NAMALWA (cell line): ENCODE measurements at places on chromosomes 6 and 20.

DNA sequence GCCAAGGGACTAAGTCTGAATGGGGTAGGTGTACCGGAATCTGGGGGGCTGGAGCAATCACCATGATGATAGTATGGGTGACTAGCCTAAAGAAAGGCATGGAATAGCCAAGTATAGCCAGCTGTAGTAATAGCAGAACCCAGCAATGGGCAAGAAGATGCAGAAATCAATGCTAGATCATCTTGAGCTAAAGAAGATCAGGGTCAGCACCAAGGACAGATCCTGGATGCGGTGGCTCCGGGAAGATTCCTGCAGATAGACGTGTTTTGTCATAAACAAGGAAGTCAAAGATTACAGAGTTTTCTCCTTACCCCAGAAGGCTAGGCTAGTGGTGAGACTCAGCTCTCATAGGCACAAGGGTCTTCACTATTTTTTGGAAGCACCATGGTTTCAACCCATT is 561.6 kb upstream of the CHD6 start:
- no peak for DNase-seq

DNA sequence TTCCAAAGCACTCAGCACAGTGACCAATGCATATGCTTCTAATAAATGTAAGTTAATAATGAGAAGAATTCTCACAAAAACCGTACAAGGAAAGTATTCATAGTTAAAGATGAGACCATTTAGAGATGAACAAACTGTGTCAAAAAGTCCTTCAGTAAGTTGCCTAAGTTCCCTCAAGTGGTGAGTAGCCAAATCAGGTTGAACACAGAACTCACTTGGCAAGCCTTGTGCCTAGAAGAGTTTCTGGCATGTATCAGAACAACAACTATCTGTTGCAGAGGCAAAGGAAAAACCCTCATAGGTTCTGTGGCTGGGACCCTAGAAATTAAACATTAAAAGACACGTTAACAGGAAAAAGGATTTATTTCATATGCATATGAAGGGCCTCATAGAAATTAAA is 129.6 kb upstream of the DOK5 start:
- DNase-seq: no peak

DNA sequence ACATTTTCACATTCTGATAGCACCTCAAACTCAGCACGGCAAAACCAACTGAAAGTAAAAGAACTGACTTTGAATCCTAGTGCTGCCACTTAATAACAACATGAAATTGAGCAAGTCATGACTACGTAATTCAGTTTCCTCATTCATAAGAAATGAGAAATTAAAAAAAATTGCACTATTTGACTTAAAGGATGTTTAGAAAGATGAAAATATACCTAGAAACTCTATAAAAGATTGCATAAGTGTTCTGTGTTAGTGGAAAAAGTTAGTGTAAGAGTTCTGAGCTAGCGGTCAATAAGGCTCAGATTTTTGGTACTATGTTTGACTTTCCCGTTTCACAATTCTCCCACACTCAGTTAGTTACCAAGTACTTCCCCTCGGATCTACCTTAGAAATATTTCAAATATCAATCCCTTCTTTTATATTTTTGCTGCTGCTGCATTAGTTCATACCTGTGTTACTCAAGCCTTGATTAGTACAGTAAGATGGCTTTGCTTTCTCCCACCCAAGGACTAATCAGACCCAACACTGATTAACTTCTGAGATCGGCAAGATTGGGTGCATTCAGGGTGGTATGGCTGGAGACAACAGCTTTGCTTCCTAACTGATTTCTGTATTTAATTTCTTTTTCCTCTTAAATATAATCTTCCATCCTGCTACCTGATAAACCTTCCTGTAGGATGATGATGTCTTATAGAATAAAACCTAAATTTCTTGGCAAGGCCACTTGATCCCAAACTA is 25.9 kb downstream of the ECHDC1 start:
- no peak for DNase-seq

DNA sequence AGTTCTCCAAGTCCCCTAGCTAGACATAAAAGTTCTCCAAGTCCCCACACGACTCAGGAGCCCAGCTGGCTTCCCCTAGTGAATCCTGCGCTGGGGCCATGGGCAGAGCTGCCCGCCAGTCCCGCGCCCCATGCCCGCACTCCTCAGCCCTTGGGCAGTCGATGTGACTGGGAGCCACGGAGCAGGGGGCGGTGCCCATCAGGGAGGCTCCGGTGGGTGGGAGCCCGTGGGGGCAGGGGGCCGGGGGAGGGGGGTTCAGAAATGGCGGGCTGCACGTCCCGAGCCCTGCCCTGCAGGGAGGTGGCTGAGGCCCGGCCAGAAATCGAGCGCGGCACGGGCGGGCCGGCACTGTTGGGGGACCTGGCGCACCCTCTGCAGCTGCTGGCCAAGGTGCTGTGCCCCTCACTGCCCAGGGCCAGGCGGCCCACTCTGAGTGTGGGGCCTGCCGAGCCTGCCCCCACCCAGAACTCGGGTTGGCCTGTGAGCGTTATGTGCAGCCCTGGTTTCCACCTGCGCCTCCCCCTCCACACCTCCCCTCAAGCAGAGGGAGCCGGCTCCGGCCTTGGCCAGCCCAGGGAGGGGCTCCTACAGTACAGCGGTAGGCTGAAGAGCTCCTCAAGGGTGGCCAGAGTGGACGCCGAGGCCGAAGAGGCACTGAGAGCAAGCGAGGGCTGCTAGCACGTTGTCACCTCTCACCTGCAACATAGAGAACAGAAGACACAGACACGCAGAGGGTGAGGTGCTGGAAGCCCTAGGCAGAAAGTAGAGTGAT is 11.4 kb downstream of the GSTA5 start:
- no peak for DNase-seq

DNA sequence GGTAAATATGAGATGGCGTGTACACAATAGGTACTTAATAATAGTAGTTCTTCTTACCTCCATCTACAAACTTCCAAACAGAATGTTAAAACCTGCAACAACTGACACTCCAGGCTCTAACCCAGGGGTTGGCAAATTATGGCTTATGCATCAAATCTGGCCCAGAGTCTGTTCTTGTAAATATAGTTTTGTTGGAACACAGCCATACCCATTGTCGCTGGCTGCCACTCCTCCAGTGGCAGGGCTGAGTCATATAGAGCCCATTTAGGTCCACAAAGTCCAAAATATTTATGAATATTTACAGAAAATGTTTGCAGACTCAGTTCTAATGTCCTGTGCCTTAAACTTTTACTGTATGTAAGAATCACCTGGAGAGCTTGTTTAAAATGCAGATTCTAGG is 69.9 kb upstream of the BTBD3 start:
- DNase-seq: no peak

- DNase-seq: no peak
Measured at GRCh38 chr20:48478806-48479585, 348.8 kb downstream of the PREX1 start.
